EL (cell line): ENCODE measurements at places on chromosomes 1 and 21.
A peak's percentile ranks its signal among the peaks of the same experiment; 100 is the strongest.

- no peak for DNase-seq
Observed at GRCh38 chr1:56916630-56917029, 49.2 kb downstream of the C8B start.

DNA sequence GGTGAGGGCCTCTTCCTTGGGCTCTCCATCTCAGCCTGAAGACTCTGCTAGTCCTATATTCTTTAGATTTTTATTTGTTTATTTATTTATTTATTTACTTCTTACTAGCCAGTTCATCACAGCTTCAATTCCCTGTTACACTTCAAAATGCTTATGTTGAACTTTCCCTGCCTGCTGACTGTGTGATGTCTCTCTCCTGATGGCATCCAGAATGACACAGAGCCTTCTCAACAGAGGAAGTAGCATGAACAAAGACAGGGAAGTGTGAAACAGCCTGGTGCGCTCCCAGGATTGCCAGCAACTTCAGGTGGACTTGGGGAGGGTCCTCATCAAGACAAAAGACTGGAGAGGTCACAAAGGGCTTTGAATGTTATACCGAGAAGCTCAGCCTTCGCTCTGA is 4.3 kb upstream of the IPO13 start:
- no peak for DNase-seq

- no peak for DNase-seq
Observed at GRCh38 chr1:62337706-62338631, 18.7 kb upstream of the KANK4 start.

- no peak for DNase-seq
Observed at GRCh38 chr1:93111065-93111464, 32.0 kb downstream of the MTF2 start.

DNA sequence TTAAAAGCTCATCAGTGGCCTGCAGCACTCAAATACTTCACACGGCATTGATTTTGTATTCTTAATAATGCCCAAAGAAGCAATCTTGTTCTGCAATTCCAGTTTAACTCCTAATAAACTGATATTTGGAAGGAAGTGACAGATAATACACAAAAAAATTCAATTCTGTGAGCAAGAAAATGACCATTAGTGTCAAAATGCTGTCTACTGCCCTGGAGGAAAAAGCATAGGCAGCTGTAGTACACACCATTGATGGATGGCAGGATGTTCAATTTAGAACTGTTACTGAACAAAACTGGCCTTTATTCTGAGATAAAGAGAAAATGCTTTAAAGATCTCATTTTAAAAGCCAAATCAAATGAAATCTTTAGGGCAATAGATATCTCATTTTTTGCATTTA is 251.3 kb upstream of the FMN2 start:
- no peak for DNase-seq

DNA sequence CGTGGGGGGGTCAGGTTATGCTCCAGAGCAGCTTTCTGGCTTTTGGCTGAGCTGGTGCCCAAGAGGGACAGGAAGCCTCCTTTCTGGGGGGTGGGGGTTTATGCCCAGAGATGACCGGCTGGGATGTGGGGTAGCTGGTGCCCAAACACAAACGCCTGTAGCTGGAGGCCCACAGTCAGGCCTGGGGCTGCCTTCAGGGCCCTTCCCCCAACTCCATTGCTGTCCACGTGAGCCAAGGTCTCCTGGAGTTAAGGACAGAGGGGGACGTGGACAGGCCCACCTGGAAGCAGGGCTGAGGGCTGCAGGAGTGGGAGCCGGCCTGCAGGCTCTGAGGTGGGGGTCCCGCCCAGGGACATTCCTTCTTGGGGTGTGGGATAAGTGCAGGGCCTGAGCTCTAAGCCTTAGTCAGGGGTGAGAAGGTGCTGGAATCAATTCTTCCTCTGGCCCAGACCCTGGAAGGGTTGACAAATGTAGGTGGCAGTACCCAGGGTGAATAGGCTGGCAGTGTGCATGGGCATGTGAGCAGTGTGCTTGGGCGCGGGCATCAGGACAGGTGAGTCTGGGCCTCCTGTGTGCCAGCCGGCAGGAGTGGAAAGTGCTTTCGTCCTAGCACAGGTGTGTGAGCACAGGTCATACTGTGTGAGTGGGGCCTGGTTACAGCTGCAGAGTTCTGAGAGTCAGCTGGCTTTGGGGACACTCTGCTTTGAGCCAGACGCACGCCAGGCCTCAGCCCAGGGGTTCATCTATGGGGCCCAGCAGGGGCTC is 6.8 kb downstream of the CPLANE2 start:
- no peak for DNase-seq

GRCh38 chr1:20035114-20035513 is 34.9 kb upstream of the PLA2G5 start:
- no peak for DNase-seq

GRCh38 chr1:193131266-193131860 is 9.5 kb downstream of the CDC73 start:
- DNase-seq: no peak

- peak; percentile 40 for DNase-seq
Observed at GRCh38 chr1:173424782-173425407, 52.2 kb upstream of the PRDX6 start.

DNA sequence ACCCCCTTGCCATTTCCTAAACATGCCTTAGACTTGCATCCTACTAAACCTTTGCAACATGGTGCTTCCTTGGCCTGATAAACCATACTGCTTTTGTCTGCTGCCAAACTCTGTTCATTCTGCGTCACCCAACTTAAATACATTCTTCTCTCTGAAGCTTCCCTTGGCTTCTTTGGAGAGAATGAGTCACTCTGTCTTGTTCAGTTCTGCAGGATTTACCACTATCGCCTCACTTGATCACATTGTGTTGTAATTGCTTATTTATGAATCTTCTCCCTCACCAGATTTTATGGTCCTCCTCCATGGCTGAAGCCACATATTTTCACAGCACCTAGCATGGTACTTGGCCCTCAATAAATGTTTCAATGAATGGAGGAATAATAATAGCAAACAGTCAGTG is 21.7 kb upstream of the TUT4 start:
- peak; percentile 92 for DNase-seq

DNA sequence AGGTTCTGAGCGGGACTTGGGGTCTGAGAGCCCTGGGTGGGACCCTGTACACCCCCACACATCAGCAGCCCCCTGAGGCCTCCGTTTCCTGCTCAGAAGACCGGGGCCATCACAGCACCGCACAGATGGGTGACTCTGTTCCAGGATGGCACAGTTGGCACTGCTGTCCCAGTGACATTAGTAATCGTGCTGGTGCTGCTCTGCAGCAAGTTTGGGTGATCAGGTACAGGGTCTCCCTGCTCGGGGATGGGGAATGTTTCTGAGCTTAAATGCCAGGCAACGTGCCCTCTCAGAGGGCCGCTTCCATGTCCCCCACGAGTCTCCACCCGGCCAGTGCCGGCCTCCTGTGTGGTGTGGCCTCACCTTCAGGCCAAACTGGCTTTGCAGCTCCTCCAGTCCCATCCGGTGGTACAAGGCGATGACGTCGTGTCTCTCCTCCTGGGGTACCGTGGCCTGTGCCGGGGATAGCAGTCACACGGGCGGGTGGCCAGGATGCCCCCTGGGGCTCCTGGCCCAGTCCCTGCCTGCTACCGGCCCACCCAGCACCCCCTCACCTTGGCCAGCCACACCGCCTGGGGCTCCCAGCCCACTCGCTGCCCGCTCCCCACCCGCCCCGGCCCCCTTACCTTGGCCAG is 17.1 kb downstream of the PRXL2B start:
- DNase-seq: no peak

GRCh38 chr21:46112725-46113215 is 14.9 kb downstream of the COL6A2 start:
- DNase-seq: no peak

GRCh38 chr1:109181807-109182163 is 31.9 kb upstream of the SARS1 start:
- DNase-seq: no peak

DNA sequence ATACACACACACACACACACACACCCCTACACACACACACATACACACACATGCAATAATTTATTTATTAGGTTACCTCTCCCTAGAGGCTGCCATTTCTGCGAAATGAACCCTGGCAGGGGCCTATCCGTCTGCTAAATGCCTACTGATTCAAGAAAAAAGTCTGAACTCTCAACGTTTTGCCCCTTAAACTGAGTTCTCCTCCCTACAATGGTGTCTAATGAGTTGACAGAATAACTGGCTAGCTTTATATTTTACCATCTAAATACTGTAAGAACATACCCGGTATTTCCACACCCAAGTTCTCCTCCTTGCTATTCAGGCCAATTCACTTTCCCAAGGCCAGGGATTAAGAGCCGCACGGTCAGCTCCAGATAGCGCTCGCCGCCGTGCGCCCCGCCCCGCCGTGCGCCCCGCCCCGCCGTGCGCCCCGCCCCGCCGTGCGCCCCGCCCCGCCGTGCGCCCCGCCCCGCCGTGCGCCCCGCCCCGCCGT is 339 bp upstream of the RNPC3 start:
- DNase-seq: peak; percentile 59

GRCh38 chr1:7549277-7550161 is 221.6 kb upstream of the VAMP3 start:
- peak; percentile 89 for DNase-seq

- no peak for DNase-seq
Observed at GRCh38 chr1:200886594-200886993, 8.1 kb upstream of the INAVA start.

DNA sequence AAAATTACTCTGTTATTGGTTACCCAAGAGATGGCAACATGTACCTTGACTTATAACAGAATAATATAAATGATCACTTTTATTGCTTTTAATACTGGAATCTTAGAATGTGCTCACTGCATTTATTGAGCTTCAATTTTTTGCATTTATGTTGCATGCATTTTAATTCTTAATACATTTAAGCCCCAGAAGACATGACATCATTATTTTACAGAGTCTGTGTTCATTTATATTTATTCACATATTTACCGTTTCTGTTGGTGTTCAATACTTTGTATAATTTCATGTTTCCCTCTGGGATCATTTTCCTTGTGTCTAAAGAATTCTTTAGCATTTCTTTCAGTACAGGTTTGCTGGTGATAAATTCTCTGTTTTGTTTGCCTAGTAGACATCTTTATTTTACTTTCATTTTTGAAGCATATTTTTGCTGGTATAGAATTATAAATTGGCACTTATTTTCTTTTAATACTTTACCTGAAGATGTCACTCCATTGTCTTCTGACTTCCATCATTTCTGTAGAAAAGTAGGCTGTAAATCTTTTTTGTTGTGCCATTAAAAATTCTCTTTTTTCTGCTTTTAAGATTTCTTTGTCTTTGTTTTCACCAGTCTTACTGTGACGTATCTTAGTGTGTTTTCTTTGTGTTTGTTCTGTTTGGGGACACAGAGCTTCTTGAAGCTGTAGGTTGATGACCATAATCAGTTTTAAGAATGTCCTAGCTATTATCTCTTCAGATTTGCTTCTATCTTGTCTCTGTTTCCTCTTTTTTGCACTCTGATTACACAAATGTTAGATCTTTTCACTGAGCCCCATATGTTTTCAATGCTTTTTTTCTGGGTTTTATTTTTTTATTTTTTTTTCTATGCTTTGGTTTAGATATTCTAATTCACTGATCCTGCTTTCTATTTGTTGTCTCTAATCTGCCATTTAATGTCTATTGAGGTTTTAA is 26.9 kb downstream of the DISP3 start:
- no peak for DNase-seq

GRCh38 chr1:50352428-50352827 is 70.8 kb downstream of the DMRTA2 start:
- no peak for DNase-seq

GRCh38 chr21:24339406-24339805 is 1267.9 kb downstream of the MRPL39 start:
- DNase-seq: no peak

DNA sequence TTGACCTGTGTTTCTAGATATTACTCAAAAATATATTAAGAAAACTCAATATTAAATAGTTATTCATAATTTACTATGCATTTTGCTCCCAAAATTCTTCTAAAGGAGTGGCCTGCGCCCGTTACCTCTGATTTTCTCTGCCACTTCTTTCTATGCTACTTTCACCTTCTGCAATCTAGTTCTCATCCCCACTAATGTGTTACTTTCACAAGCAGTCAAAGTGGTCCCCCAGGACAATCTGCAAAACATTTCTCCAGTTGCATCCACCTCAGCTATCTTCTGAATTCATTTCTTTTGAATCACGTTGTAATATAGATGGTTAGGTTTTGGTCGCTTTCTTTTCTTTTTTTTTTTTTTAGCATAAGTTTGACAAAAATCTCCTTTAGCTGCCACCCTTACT is 13.4 kb downstream of the INSL5 start:
- no peak for DNase-seq

DNA sequence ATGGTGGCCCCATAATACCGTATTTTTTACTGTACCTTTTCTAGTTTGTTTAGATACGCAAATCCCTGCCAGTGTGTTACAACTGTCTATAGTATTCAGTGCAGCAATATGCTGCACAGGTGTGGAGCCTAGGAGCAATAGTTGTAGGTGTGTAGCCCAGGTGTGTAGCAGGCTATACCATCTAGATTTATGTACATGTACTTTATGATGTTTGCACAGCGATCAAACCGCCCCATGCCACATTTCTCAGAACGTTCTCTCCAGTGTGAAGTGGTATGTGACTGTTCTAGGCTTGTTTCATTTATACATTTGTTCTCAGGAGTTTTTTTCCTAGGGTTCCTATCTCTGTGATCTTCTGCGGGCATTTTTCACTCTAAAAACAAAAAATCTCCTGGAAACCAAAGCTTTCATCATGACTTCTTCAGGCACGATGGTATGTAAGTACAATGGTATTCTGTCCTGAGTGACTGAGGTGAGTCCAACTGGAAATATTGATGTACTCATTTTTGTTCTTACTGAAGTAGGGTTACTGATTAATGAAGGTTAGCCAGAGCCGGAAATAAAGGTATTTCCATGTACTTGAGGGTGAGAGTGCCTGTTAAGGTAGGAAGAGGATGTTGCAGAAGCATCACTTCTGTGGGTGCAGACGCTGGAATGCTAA is 153.0 kb downstream of the GABPA start:
- no peak for DNase-seq

- DNase-seq: no peak
Observed at GRCh38 chr1:116389013-116389412, 16.0 kb downstream of the ATP1A1 start.

DNA sequence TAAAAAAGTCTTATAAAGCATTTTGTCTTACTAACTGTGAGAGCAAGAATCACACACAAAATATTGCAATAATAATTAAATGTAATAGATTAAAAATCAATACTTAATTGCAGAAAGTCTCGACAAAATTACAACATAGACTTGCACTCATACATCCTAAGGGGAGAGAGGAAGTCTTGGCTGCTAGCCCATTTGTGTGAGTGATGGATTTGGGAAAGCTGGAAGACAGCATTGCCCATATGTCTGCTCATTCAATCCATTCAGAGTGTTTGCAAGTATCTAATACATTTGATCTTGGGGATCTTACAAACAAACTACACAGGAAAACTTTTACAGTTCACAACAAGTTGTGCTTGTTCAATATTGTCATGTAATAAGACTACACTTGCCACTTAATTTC is 140.5 kb downstream of the COL11A1 start:
- peak; percentile 4 for DNase-seq
